Right hindlimb (tissue), 1 donor: ENCODE measurements at places on chromosomes 2 and 18.

DNA sequence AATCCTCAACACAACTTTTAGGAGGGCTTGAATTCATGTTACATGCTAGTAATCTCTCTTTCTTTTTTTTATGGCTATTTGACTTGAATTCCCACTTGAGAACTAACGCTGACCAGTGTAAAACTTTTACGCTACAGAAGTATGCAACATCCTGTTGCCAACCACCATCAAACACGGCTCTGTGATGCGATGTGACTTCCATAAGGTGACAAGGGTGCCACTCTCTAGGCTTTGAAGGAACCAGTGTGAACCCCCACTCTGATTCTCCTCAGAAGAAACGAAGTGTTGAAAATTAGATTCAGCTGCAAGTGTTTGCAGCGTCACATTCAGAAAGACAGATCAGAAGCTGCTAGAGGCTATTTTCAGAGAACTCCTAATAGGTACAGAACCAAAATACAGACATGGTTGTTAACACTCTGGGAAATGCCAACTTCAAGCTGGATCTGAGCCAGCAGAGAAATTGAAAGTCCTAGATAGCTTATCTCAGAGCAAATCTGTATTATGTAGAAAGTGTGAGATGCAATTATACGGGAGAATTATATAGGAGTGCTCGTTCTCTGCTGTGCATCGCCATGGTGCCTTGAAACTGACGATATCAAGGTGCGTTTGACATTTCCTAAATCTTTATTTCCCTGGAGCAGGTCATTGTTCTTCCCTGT, 271.2 kb downstream of the LPIN1 start:
- DNase-seq: no peak

GRCh38 chr2:19711470-19712372, 190.1 kb downstream of the TTC32 start:
- peak; percentile 88 for DNase-seq

- DNase-seq: no peak
Measured at GRCh38 chr18:66105016-66105415, 354.2 kb downstream of the CDH7 start.

GRCh38 chr2:111946294-111947114, 48.1 kb downstream of the MERTK start:
- peak; percentile 33 for DNase-seq

GRCh38 chr2:104848526-104848925, 5.4 kb upstream of the POU3F3 start:
- no peak for DNase-seq

DNA sequence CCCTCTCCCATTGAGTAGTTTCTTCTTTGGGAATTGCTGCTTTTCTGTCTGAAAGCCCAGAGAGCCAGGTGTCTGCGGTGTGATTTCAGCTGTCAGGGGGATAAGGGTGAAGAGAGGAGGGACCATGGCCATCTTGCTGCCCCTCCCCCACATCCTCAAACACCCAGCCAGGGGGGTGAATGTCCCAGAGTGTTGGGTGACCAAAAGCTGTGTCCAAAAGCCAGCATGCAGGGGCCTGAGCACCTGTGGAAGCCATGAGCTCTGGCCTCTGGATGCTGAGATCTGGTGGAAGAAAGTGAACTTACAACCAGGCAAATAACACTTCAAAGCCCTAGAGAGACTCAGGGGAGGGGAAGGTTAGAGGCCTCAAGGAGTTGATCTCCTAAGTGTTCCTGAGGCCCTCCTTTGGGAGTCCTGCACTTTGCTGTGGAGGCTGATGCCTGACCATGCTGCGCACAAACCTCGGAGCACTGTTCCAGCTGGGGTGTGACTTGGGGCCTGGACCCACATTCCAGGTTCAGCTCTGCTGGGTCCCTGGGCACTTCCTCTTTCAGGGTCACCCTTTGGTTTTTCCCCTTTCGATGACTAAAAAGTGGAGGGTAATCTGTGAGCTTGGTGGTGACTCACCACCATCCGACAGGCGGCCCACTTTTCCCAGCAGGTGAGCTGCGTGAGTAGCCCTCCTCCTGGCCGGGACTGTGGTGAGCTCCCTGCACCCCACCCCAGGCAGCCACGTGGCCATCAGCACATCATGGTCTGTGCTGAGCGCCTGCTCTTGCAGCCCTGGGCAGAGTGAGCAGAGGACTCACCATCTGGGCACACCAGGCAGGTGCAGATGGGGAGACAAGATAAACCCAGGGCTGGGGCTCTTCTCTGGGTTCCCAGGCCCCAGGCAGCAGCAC, 66.8 kb upstream of the FOSL2 start:
- peak; percentile 7 for DNase-seq

- DNase-seq: peak; percentile 21
Measured at GRCh38 chr2:198611201-198611600, 806.8 kb downstream of the PLCL1 start.

DNA sequence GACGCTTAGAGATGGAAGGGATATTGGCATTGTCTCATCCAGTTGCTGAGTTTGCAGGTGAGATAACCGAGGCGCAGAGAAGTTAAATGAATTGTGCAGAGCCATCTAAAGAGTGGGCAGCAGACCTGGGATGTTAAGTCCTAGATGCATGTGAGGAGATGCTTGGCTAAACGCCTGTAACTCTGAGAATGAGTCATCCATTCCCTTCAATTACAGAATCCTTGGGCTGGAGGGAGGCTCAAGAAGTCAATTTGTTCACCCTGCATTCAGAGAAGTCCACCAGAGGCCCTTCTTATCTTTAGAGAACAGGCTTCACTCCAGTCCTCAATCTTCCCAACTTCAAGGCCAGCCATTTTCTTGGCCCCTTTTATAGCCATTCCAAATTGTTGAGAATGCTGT, 1.6 kb downstream of the EHD3 start:
- DNase-seq: no peak

DNA sequence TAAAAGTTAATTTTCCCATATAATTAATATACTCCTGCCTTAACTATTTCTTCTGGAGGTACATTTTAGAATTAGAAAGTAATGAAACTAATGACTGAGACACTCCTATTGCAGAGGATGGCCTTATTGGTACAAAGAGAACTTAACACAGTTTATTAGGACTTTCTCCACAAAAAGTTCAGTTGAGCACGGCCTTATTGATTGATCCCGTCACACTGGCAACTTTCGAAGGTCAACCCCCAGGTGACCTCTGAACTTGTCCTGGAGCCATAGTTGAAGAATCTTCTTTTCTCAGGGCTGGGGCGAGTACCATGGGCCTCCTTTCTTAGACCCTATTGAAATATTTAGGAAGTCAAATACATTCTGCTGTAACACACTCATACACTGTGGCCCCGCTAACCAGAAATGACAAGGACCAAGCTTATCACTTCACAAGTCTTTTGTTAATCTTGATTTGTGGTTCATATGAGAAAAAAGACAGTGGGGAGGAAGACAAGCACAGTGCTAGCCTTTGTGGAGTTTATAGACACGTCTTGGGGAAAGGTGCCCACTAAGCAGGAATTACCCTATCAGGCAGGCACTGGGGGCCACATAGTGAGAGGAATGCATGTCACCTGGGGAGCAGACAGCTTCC, 11.2 kb downstream of the SPP2 start:
- no peak for DNase-seq

DNA sequence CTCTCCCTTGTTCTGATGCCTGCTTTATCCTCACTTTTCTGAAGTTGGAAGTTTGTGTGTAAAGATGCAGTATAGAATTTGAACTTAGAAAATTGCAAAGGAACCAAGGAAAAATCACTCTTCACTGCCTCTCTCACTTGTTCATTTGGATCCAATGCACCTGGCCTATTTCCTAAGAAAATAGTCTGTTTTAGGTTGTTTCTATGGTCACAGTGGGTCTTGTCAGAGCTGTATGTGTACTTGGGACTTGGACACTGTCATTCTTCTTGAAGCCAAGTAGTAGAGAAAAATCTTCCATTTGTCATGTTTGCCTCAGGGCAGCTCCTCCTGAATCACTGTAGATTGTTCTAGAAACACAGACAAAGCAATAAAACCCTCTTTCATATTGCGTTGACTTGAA, 80.3 kb upstream of the SESTD1 start:
- no peak for DNase-seq

- peak; percentile 48 for DNase-seq
Measured at GRCh38 chr2:36781907-36782720, 85.6 kb downstream of the VIT start.

- DNase-seq: no peak
Measured at GRCh38 chr2:219724628-219725027, 97.2 kb downstream of the SLC4A3 start.

GRCh38 chr18:22767653-22768052, 165.5 kb upstream of the RBBP8 start:
- DNase-seq: no peak

DNA sequence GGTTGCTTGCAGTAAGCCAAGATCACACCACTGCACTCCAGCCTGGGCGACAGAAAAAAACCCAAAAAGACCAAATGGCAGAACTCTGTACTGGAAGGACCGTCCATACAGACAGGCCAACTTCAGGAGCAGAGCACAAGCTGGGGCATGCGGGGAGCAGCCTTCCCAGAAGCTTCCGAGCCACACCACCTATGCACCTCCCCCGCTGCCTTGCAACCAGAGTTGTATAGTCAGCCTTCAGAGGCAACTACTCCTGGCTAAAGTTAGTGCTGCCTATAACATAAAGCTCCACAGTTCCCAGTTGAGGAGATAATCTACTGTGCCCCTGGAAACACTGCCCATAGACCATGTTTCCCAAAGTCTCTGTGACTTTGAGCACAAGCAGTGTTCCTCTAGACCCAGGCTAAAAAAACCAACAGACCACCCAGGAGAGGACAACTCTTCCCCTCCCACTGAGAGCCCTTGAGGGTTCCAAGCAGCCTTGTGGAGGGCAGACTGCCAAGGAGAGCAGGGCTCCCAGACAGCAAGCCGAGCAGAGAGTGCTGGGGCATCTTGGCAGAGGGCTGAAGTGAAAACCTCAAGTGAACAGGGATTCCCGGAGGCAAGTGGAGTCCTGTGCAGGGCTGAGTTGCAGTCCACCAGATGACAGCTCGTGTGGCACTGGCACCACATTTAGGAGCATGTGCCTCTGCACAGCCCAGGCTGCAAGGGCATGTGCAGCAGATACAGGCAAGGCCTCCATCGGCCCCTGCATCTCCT, 6.8 kb downstream of the SFT2D3 start:
- DNase-seq: no peak

DNA sequence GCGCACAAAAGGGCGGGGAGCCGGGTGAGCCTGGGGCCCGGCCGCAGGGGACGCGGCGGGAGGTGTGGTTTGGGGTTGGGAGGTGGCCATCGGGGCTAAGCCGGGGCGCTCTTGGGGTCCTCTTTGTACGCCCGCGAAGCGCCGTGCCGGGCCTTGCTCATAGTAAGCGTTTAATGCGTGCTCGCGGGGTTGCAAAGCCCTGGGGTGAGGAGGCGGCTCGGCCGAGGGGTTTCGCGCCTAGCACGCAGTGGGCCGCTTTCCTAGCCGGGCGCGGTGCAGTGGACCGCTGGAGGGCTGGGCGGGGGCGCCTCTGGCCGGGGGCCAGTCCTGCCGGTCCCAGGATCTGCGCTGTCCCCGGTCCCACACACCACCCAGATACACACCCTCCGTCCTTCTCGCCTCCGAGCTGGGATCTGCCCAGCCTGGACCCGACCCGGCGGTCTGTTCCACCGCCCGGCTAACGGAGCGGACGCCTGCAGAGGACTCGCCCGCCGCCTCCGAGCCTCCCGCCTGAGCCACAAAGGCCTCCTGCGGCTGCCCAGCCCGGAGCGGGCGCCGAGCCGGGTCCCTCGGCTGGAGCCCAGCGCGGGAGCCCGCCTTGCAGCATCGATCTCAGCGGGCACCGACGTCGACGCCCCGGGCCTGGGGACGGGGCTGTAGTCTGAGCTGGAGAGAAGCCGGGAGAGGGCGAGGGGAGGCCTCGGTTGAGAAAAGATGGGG, 564 bp downstream of the DPYSL5 start:
- peak; percentile 27 for DNase-seq

DNA sequence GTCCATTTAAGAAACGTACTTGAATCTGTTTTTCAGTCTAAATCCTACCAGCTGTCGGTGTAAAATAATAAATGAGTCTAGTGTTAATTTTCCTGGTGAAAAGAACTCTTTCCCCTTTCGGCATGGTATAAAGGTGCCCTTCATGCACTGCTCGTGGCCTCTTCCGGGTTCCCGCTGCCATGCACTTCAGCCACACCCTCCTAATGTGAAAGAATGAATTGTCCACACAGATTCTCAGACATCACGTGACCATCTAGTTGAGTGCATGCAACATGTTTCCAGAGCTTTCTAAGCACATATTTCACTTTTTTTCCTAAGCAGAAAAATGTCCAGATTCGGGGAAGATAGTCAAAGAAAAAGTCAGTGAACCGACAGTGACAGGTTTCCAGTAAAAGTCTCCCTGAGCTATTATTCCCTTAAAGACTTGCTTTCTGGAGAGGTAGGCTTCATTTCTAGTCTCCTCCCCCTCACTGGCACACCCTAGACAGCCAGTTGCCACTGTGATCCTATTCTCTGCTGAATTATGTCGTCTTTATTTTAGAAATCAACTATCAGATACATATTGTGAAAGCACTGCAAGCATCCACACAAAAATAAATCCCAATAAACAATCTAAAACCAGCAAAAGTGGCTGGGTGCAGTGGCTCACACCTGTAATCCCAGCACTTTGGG, 65.9 kb upstream of the RPL31 start:
- no peak for DNase-seq

- no peak for DNase-seq
Measured at GRCh38 chr2:136322428-136322827, 204.5 kb upstream of the CXCR4 start.

GRCh38 chr2:106139238-106139935, 54.7 kb downstream of the UXS1 start:
- no peak for DNase-seq

- DNase-seq: no peak
Measured at GRCh38 chr2:220275454-220275853, 648.0 kb downstream of the SLC4A3 start.

DNA sequence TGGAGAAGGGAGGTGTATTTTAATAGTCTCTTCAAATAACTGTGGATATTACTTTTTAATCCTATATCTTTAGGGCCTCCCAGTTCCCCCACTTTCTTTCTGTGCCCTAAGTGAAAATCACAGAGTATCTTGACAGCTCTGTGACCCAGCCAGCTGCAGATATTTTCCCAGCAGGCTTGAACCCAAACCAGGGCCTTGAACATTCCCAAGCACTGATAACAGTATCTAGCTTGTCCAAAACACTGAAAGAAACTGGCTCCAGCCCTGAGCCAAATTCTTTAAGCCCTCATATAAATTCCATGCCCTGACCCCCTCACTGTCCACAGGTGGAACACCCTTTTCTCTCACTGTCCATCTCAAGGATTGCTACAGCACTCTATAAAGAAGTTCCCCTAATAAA, 388.1 kb upstream of the CHAC2 start:
- no peak for DNase-seq
